ENCODE measurements at places on chromosomes 2 and 18.

- DNase-seq: peak; percentile 38
Observed at GRCh38 chr2:171878481-171878993, 15.5 kb downstream of the SLC25A12 start.

- no peak for DNase-seq
Observed at GRCh38 chr18:54878159-54878622, 49.9 kb downstream of the RAB27B start.

GRCh38 chr18:42412896-42413295 is 457.9 kb downstream of the PIK3C3 start:
- peak; percentile 69 for DNase-seq

DNA sequence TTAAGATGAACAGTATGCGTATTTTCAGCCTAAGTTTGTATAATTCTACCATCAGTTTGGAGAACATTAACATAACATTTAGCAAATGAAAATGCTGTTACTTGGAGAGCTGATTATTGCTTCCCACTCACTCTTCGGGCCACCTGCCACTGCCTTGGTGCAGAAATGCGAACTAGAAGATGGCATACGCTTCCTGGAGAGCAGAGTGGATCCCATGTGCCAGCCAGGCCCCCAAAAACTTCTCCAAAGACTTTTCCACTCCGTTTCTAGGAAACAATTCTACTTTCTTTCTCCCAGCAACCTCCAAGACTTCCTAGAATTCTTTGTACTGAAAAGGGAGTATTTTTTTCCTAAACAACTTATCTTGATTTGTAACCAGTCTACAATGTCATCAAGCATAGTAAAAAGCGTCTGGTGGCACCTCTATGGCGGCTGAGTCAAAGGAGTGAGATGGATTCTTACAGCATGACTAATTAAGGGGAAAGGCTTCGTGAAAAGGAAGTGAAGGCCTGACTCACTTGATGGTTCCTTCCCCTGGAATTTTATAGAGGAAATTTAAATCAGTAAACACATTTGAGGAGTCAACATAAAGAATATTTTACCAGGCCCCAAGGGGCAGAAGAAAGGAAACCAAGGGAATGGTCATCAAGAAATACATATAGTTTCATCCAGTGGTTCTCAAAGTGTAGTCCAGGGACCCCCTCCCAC is 36.6 kb downstream of the FEZ2 start:
- peak; percentile 93 for DNase-seq

DNA sequence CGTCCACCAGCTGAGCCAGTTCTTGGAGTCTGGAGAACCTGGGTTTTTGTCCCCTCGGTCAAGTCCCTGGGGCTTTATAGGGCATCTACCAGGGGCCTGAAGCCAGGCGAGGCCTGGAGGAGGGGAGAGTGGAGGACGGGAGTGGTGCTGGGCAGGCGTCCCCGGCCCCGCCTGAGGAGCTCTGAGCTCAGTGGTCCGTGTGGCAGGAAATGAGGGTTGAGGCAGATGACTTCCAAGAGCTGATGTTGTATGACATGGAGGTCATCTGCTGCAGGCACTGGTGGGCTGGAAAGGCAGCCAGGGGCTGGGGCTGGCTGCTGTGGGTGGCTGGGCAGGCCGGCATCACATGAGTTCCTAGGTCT is 118.5 kb upstream of the HS6ST1 start:
- no peak for DNase-seq

GRCh38 chr2:236569573-236569973 is at the start of gene ACKR3:
TSS of gene ACKR3 (plus strand) at chr2:236569825. CDS start at chr2:236580466, 10,641 bp downstream.
- peak; percentile 25 for DNase-seq

- no peak for DNase-seq
Observed at GRCh38 chr2:114610677-114611076, 168.2 kb downstream of the DPP10 start.

- DNase-seq: no peak
Observed at GRCh38 chr2:6635296-6635695, 230.4 kb downstream of the CMPK2 start.

DNA sequence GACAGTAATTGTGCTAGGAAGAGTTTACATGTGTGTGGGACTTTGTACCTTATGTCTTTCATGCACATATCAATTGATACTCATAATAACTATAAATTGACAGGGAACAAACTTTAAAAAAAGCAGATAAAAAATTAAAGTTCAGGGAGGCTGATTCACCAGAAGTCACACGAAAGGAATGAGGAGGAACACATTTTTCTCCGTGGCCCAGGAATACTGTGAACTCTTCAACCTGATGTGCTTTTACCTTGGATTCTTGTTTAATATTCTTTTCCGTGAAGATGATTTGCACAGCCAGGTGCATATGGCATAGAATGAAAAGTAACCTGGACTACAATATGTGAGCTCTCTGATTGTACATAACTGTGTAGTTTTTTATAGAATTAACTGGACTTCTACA is 326.3 kb downstream of the CDH7 start:
- DNase-seq: no peak

- no peak for DNase-seq
Observed at GRCh38 chr2:25912851-25913695, 34.8 kb upstream of the ASXL2 start.

DNA sequence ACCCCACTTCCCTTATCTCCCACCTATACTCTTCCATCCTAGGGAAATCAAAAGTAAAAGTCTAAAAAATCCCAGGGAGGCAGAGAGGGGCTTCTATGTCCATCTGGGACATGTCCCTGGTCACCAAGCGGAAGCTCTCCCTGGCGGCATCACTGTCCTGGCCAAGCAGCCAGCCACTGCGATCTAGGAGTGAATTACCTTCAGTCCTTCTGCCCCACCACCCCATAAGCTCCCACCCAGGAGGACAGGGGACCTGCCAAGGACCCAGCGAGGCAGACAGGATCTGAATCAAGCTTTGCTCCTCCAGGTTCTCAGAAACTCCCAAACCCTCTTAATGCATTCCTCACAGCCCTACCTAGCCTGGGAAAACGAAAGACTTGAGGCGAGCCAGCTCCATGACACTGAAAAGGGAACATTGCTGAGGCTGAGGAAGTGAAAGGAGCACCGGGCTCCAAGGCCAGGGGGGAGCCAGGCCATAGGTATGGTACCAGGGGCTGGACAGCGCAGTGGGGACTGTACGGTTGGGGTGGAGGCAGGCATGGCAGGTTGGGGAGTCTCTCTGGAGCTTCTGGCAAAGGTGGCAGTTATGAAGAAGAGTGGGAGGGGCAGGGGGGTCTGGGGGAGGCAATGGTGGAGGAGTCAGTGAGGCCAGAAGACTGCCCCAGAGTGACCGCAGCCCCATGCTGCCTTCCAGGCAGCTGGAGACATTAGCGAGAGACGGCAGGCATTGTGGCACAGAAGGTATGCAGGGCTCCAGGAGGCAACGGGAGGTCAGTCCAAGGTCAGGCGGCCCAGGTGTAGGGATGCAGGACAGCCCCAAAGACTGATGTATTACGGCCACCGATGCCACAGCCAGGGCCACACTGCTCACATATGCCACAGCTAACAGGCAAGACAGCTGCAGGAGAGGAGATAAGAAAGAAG is 2.7 kb upstream of the SLC23A3 start:
- no peak for DNase-seq

DNA sequence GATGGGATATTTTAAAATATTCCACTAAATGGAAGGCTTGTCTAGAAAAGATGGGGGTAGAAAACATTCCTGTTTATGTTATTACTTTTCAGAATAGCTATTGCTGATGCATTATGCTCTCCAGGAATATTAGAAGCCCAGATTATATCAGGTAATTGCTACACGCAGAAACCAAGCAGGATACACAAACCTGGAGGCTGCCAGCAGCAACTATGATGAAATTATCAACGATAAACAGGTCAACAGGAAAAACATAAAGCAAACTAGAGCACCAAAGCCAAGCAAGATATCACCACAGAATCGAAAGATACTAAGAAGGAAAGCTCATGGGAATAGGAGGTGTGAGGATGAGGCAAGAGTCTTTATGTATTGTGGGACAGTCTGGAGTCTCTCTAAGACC is 113.2 kb upstream of the SPATS2L start:
- DNase-seq: no peak

- DNase-seq: peak; percentile 18
Observed at GRCh38 chr2:235270956-235271355, 222.9 kb upstream of the AGAP1 start.

DNA sequence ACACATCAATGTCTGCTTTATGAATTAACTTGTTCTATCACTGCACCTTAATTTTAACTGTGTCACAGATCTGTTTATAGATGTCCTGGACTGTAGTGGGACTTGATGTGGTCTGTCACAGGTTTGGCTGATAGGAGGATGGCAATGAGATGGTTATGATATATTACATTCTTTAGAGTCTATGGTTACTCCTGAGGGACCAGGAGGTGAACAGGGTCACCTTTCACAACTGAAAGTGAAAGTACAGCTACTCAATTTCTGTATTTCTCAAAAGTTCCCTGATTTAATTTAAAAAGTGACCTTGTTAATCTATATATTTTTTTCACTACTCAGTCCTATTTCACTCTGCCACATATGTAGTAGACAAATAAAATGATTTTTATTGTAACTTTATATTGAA is 1284.1 kb upstream of the GYPC start:
- no peak for DNase-seq

- peak; percentile 78 for DNase-seq
Observed at GRCh38 chr18:58572181-58572580, 56.7 kb downstream of the ALPK2 start.

- no peak for DNase-seq
Observed at GRCh38 chr2:105390454-105390853, 8.4 kb downstream of the FHL2 start.

- peak; percentile 13 for DNase-seq
Observed at GRCh38 chr2:83068714-83069113, 1390.4 kb downstream of the SUCLG1 start.

GRCh38 chr2:218557941-218558340 is 10.2 kb downstream of the USP37 start:
- DNase-seq: no peak

DNA sequence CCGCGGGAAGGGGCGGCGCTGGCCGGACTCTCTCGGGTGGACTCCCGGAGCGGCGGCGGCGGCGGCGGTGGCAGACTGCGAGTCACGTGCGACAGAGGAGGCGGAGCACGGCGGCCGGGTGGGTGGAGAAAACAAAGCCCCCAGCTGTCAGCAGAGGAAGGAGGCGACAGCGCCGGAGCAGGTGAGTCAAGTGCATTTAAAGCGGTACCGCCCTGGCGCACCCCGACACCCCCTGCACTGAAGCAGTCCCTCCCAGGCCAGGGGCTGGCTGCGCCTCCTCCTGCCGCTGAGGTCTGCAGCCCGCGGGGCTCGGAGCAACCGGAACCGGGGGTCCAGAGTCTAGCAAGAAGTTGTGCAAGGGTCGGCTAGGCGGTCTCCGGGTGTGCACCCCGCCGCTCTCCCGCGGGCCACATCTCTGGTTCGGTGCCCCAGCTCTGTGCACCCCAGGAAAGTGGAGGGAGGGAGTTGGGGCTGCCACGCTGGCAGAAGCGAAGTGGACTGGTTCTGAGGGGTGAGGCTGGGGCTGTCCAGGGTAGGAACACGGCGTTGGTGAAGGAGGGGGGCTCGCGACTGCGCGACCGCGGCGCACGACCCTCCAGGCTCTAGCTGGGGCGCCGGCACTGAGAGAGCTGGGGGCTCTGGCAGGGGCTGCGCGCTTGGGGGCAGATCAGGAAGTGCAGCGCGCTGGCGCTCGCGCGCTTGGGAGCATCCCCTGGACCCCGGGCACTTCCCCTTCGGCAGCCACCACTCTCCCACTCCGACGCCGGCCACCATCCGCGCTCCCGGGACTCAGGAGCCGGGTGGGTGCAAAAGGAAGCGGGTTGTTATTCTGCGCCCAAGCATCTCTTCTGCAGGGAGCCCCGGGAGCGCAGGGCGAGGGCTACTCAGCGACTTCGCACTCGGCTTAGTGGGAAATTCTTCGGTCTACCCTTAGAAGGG is 64.0 kb upstream of the MAPRE2 start:
- DNase-seq: peak; percentile 21

GRCh38 chr2:71689968-71690834 is 236.8 kb downstream of the DYSF start:
- DNase-seq: no peak

- DNase-seq: no peak
Observed at GRCh38 chr2:1550658-1551316, 137.5 kb downstream of the TPO start.

DNA sequence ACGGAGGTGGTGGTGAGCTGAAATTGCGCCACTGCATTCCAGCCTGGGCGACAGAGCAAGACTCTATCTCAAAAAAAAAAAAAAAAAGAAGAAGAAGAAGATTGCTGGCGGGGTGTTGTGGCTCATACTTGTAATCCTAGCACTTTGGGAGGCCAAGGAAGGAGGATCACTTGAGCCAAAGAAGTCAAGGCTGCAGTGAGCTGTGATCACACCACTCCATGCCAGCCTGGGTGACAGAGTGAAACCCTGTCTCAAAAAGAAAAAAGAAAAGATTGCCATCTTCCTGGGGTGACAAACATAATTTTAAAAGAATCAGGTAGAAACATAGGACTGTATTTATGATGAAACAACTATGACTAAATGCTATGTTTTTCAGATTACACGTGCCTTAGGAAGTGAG is 55.1 kb upstream of the EML4 start:
- no peak for DNase-seq

GRCh38 chr18:49026501-49027373 is 76.0 kb upstream of the SMAD7 start:
- DNase-seq: no peak

GRCh38 chr2:235195921-235196320 is 244.1 kb downstream of the SH3BP4 start:
- DNase-seq: no peak

- DNase-seq: no peak
Observed at GRCh38 chr2:62176801-62177200, 19.1 kb upstream of the B3GNT2 start.

DNA sequence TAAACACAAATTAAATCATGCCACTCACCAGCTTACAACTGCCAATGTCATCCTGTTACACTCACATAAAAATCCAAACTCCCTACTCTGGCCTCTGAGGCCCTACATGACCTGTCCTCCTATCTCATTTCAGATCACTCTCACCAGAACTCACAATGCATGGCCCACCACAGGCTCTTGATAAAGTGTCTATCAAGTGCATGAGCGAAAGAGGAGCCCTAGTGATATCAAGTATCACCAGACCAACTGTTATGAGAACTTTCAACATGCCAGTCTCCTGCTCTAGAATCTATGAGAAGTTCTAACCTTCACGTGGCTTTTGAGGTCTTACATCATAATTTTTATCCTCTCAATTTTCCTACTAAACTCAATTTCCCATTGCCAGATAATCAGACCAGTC is 76.4 kb upstream of the CD226 start:
- no peak for DNase-seq

GRCh38 chr2:64179582-64180321 is 35.5 kb upstream of the PELI1 start:
- DNase-seq: no peak

- DNase-seq: no peak
Observed at GRCh38 chr18:48459016-48459415, 49.8 kb upstream of the ZBTB7C start.

GRCh38 chr2:112259509-112260294 is 4.9 kb upstream of the ZC3H8 start:
- DNase-seq: peak; percentile 27

DNA sequence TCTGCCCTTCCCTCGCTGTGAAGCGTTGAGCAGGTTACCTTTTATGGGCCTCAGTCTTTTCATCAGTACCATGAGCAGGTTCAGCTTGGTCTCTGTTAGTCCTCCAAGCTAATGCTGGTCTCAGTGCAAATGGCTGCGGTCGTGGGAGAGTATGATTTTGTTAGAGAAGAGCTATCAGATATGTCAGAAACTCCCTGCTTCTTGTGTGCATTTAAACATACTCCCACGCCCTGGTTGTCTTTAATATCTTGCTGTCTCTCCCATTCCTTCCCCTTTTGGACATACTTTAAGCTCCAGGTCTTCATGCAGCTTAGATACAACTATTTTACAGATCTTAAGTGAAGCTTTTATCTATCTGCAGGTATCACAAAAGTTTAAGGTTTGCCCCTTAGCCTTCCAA is 62.9 kb downstream of the EFR3B start:
- peak; percentile 23 for DNase-seq

All from NCI-H226 (cell line).